ENCODE measurements at places on chromosomes 5 and 9. TPM values are rescaled to one million over a fixed set of nuclear protein-coding genes. Genes with fewer than 3 reads are reported as not detected.

Gene SAXO1
- 0.30 TPM for total RNA-seq

DNA sequence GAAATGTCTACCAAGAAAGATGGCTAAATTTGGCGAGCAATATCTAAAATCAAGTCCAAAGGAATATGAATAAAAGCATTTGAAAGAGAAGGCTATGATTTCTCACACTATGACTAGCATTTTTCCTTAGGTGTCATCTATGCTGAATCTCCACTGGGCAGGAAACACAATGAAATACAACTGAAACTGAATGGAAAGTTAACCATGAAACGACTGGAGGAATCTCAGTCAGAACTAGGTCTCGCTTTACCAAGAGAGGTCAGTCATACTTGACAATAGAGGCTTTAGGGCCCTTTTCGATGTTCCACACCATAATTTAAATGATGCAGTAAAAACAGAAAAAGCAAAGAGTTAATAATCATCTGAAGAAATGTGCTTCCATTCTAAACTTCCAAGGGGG is 339.0 kb downstream of the PDE4D start:
- no peak for DNase-seq

- DNase-seq = no peak
Observed at GRCh38 chr5:69032009-69032408, 61.8 kb upstream of the SLC30A5 start.

Gene GLDC
- not detected for total RNA-seq

All from CD4-positive, CD25-positive, alpha-beta regulatory T cell (primary cell).